ENCODE measurements at places on chromosomes 3 and 15.
A peak's percentile ranks its signal among the peaks of the same experiment; 100 is the strongest.

- DNase-seq = no peak
Observed at GRCh38 chr15:58703610-58704009, 45.9 kb downstream of the ADAM10 start.

DNA sequence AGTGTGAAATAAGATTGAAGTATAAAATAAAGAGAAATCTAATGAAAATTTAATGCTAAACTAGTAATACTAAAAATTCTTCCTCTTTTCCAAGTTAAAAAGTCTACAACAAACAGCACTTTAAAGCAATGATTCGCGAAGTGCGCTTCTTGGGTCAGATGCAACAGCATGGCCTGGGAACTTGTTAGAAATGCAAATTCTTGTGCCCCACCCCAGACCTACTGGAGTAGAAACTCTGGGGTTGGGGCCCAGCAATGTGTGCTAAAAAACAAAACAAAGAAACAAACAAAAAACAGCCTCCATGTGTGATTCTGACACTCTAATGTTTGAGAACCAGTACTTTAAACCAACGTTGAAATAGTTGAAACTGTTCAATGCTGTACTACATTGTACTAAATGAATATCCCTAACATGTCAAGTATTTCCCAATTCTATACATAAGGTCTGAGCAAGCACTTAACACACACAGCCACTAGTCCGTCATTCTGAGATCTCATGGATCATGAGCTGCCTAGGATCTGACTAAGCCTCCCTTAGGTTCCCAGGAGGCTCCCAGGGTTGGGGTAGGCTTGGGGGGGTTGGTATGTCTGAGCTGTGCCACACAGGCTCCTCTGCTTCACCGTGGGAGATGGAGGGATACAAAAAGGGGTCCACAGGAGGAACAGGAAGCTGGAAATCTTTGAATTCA is 6.1 kb downstream of the RASGRP1 start:
- no peak for DNase-seq

GRCh38 chr15:32107477-32108080 is 77.3 kb downstream of the CHRNA7 start:
- no peak for DNase-seq

- peak; percentile 22 for DNase-seq
Observed at GRCh38 chr3:39869890-39870289, 60.5 kb downstream of the MYRIP start.

DNA sequence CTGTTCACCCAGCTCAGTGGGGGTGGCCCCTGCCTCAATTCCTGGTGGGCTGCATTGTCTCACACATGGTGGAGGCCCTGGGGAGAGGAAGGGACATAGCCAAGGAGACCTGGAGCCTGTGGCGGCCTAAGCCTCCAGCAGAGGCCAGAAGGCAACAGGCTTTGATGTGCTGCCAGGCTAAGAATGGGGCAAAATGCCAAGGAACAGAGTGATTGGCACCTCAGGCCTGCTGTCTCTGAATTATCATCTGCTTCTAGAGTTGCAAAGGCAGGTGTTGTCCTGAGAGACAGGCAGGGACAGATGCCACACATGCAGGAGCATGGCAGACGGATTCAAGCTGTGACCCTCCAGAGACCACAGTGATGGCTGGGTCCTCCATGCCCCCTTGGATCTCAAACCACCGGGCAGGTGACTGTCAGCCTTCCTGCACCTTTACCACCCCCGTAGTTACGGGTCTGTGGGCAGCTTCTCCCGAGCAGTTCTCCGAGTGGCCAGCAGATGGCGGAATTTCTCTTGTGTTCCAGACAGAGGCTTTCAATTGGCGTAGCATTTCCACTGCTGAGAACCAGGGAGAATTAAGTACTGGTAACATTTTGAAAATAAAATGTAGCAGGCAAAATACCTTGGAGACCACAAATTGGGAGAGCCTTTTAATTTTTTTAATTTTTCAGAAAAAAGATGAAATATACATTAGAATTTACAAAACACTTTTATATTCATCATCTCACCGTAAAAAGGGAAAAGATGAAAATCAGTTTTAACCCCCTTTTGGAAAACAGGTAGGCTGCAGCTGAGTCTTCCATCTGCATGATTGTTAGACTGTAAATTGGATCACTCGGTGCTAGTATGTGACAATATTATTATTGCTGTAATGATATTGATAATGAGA is 525.5 kb upstream of the CFAP20DC start:
- peak; percentile 92 for DNase-seq

DNA sequence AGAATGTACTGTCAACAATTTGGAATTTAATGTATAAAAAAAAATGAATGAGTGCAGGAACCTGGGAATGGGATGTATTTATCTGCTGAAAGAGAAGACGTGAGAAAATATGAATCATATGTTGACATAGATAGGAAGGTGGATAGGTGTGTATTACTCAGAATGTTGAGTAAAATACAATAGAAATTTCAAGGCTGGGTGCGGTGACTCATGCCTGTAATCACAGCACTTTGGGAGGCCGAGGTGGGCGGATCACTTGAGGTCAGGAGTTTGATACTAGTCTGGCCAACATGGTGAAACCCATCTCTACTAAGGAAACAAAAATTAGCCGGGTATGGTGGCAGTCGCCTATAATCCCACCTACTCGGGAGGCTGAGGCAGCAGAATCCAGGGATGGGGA is 202.8 kb downstream of the CADM2 start:
- DNase-seq = no peak

DNA sequence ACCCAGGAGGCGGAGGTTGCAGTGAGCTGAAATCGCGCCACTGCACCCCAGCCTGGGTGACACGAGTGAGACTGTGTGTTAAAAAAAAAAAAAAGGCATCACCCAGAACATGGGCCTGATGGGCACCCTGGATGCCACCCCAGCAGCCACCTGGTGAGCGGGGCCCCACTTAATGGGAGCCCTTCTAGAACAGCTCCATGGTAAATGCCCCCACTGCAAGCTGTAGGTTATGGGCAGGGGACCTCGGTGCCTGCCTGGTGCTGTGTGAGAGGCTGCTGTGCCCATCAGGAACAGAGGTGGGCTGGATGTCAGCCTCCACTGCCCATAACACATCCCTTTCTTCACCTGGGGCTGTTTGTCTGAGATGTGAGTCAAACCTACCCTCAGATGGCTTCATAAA is 156.2 kb upstream of the MEF2A start:
- DNase-seq = no peak
